Effector memory CD8-positive, alpha-beta T cell (primary cell): ENCODE measurements at places on chromosomes 16 and 17.

DNA sequence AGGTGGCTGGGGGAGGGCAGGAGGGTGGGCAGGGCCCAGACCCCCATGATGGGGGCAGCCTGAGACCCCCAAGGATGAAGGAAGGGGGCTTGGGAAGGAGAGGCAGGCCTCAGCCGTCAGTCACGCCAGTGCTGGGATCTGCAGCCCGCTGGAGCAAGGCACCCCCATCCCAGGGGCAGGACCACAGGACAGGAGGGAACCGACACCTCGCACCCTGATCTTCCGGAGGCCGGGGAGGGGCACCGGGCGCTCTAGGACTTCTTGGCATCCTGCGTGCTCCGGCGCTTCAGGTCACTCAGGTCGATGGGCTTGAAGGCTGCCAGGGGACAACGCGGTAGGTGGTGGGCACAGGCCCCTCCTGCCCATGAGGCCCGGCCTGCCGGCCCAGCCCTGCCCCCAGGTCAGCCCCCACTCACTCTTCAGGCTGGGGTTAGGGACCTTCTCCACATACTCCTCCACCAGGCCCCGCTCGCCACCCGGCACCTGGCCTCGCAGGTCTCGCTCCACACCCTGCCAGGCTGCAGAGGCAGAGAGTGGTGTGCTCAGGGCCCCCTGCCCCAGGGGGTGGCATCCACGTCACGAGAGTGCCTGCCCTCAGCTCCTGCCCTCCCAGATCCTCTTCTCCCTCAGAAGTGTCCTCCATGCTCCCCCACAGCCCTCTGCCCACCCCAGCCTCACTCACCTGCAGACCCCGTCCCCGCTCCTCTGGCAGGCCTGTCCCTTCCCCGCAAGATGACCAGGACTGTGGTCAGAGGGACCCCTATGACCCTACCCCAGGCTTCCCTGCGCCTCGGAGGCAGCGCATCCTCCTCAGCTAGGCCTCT lies 9.9 kb downstream of the MCRIP1 start:
- no peak overlapping the region for H3K27ac ChIP-seq
- H3K4me3 ChIP-seq = no peak overlapping the region
- H3K36me3 ChIP-seq = peaks cover 10% of the 10 kb centered on the region
- H3K4me1 ChIP-seq = peaks cover 4% of the 10 kb centered on the region
- no peaks in the 10 kb centered on the region for H3K27me3 ChIP-seq

DNA sequence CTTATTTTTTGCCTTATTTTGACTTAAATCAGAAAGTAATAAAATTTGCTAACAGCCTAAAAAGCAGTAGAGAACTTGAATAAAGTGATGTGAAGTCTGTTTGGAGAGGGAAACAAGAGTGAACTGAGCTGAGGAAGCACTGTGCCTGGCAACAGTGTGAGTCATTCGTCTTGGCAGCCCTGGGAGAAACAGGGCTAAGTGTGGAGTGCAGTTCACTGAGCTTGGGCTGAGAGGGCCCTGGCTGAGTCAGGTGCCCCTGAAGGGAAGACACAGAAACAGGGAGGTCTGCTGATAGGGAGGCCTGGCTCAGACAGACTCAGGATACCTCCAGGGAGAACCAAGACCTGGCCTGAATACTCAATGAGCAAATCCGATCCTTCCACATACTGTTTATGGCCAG lies 132.1 kb downstream of the HS3ST4 start:
- peaks cover 10% of the 10 kb centered on the region for H3K27me3 ChIP-seq
- DNase-seq = no peak
- no peak overlapping the region for H3K4me3 ChIP-seq
- no peaks in the 10 kb centered on the region for H3K4me1 ChIP-seq
- no peak overlapping the region for H3K27ac ChIP-seq
- no peaks in the 10 kb centered on the region for H3K36me3 ChIP-seq

GRCh38 chr17:68080411-68081150 lies 45.0 kb downstream of the KPNA2 start:
- no peak overlapping the region for H3K27ac ChIP-seq
- H3K27me3 ChIP-seq = no peaks in the 10 kb centered on the region
- no peak for DNase-seq
- H3K4me1 ChIP-seq = peaks cover 6% of the 10 kb centered on the region
- peaks cover 5% of the 10 kb centered on the region for H3K36me3 ChIP-seq

DNA sequence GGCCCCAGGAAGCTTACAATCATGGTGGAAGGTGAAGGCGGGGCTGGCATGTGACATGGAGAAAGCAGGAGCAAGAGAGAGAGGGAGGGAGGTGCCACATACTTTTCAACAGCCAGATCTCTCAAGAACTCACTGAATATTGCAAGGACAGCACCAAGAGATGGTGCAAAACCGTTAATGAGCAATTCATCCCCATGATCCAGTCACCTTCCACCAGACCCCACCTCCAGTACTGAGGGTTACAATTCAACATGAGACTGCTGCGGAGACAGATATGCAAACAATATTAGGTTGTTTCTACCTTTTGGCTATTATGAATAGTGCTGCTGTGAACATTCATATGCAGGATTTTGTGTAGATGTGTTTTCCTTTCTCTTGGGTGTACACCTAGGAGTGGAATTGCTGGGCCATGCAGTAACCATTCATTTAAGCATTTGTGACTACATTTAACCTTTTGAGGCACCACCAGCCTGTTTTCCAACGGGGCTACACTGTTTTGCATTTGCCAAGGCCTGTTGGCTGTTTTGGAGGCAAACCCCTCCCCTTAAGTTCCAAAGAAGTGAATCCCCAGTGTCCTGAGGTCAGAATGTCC lies 28.8 kb downstream of the PLCG2 start:
- peaks cover 27% of the 10 kb centered on the region for H3K4me1 ChIP-seq
- H3K4me3 ChIP-seq = no peak overlapping the region
- DNase-seq = no peak
- H3K27ac ChIP-seq = no peak overlapping the region
- no peaks in the 10 kb centered on the region for H3K27me3 ChIP-seq
- no peaks in the 10 kb centered on the region for H3K36me3 ChIP-seq

- H3K36me3 ChIP-seq = peaks cover 78% of the 10 kb centered on the region
- peak within 1 kb of the TSS; percentile 95 for H3K4me3 ChIP-seq
- H3K27me3 ChIP-seq = no peaks in the 10 kb centered on the region
- DNase-seq = peak; percentile 69
- peak within 1 kb of the TSS; percentile 100 for H3K27ac ChIP-seq
These were observed at the start of gene SF3B3 for GRCh38 chr16:70523743-70524398. TSS of gene SF3B3 (plus strand) at chr16:70523816. CDS start at chr16:70526657, 2,841 bp downstream.

GRCh38 chr16:78659216-78659615 lies 559.8 kb downstream of the WWOX start:
- no peaks in the 10 kb centered on the region for H3K36me3 ChIP-seq
- no peak overlapping the region for H3K27ac ChIP-seq
- no peaks in the 10 kb centered on the region for H3K4me1 ChIP-seq
- DNase-seq = no peak
- H3K4me3 ChIP-seq = no peak overlapping the region
- no peaks in the 10 kb centered on the region for H3K27me3 ChIP-seq

- peaks cover 14% of the 10 kb centered on the region for H3K36me3 ChIP-seq
- no peak for DNase-seq
- no peaks in the 10 kb centered on the region for H3K27me3 ChIP-seq
These were observed 8.9 kb downstream of the RHBDF2 start for GRCh38 chr17:76492123-76492988.

DNA sequence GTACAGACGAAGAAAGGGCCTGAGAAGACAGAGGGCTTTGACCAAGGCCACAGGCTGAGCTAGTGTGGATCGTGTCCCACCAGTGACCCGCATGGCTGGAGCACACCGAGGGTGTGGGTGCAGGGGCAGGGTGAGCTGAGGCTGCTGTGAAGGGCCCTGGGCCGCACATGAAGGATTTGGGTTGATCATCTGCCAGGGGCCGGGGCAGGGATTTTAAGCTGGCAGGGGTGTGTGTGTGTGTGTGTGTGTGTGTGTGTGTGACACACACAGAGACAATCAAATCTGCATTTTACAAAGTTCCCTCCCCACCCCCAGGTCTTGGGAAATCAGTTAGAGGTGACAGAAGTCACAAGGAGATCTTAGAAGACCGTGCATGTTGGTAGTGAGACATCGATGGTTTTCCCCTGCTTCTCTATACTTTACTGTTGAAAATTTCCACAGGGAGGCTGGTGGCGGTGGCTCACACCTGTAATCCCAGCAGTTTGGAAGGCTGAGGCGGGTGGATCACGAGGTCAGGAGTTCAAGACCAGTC lies 65.2 kb downstream of the SRCIN1 start:
- peaks cover 56% of the 10 kb centered on the region for H3K27me3 ChIP-seq
- H3K36me3 ChIP-seq = no peaks in the 10 kb centered on the region
- no peaks in the 10 kb centered on the region for H3K4me1 ChIP-seq
- H3K4me3 ChIP-seq = no peak overlapping the region
- H3K27ac ChIP-seq = no peak overlapping the region

- H3K4me3 ChIP-seq = peak overlapping the region; percentile 99
- peaks cover 67% of the 10 kb centered on the region for H3K27me3 ChIP-seq
- DNase-seq = no peak
- peaks cover 29% of the 10 kb centered on the region for H3K36me3 ChIP-seq
- H3K4me1 ChIP-seq = peaks cover 39% of the 10 kb centered on the region
These were observed 2.0 kb downstream of the HOXB8 start for GRCh38 chr17:48612854-48613691.

DNA sequence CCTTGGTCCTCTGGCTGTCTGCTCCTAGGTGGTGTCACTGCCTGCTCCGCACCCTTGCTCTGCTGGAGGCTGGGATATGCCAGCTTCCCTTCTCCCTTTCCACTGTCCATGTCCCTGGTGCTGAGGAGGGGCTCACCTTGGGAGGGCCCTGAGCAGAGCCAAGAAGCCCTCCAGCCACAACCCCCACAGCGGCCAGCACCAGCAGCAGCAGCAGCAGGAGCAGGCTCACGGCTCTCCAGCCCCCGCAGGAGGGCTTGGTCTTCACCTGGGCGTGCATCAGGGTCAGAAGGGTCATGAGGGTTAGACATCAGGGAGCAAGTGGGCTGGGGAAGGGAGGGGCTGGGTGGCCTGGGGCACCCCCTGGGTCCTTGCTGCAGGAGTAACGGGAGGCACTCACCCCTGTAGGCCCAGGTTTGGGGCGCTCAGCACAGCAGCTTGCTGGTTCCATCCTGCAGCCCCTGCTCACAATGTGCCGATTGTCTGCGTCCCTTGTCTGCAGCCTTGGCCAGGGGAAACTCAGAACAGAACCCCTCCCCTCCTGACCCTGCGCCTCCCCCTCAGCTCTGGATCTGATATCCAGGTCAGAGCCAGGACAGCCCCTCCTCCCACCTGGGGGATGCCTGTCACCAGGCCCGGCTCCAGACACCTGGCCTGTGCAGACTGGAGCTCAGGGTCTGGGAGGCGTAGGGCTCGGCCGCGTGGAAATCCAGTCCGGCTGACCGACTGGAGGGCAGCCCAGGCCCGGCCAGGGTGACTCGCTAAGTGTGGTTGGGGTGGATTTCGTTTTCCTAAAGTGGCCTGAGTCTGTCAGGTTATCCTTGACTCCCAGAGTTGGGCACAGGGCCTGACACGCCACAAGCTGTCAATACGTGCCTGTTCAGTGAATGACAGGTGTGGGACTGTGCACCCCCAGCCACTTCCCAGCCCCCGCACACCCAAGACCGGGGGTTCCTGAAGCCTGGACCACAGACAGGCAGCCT lies at the start of gene BRICD5:
Gene BRICD5 (minus strand): TSS at position 478 of the 980 bp plus-strand sequence. CDS start 30 bp downstream, at position 448.
- H3K4me1 ChIP-seq = peaks cover 24% of the 10 kb centered on the region
- DNase-seq = no peak
- peaks cover 22% of the 10 kb centered on the region for H3K36me3 ChIP-seq

DNA sequence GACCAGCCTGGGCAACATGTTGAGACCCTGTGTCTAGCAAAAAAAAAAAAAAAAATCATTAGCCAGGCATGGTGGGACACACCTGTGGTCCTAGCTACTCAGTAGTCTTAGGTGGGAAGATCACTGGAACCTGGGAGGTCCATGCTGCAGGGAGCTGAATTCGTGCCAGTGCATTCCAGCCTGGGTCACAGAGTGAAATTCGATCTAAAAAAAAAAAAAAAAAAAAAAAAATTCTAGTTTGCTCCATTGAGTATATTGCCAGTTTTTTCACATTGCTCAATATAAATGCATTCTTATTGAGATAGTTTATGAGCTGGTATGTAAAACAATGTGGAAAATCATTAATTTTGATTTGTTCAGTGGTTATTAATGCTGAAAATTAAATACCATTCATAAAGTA lies 52.0 kb downstream of the ABHD15 start:
- H3K27ac ChIP-seq = no peak overlapping the region
- H3K36me3 ChIP-seq = peaks cover 92% of the 10 kb centered on the region
- no peak for DNase-seq
- no peaks in the 10 kb centered on the region for H3K27me3 ChIP-seq

- peaks cover 4% of the 10 kb centered on the region for H3K4me1 ChIP-seq
- no peak overlapping the region for H3K27ac ChIP-seq
- H3K4me3 ChIP-seq = no peak overlapping the region
- H3K27me3 ChIP-seq = no peaks in the 10 kb centered on the region
These were observed 177.3 kb downstream of the SEC14L1 start for GRCh38 chr17:77318021-77318420.

DNA sequence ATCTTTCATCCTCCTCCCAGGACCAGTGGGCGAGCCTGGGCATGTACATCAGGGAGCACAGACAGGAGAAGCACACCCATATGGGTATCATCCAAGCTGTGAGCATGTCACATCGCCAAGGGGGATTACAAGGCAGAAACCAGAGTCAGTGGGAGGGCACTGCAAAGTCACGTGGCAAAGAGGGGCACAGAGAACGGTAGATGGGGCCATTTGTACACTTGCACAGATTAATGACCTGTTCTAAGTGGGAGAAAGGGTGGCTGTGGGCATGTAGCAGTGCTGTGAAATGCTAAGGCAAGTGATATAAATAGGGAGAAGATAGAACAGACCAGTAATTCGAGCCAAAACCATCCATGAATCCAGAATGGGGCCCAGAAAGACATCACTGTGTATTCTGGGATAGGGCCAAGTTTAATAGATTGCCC lies 265.0 kb downstream of the CPPED1 start:
- peaks cover 36% of the 10 kb centered on the region for H3K4me1 ChIP-seq
- no peaks in the 10 kb centered on the region for H3K27me3 ChIP-seq
- no peaks in the 10 kb centered on the region for H3K36me3 ChIP-seq
- H3K4me3 ChIP-seq = peak overlapping the region; percentile 21

DNA sequence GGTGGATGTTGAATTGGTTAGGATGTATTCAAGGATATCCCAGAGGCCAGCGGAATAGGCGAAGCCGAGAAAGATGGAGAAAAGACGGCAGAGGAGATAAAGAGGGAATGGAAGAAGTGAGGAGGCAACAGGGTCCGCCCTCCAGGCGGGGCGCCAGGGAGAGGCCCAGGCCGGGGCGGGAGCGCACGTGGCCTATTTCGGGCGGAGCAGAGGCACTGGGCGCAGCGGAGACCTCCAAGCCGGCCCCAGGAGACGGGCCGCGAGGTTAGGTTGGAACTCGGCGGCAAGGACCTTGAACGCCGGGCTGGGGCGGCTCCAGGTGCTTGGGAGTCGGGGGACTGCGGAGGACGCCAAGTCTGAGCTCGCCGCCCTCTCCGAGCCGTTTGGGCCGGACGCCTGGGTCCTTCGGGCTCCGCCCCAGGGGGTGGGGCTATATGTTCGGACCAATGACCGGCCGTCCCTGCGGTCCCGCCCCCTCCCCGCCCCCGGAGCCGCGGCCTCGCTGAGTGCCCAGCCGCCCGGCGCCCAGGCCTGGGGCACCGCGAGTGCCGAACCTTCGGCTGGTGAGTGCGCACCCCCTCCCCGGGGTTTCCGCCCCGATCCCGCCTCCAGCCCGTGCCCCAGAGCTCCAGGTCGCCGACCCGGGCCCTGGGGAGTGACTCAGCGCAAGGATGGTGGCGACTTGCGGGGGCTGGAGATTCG lies at the start of gene ZNF771:
Gene ZNF771 (plus strand): TSS at position 505 of the 702 bp plus-strand sequence. CDS start 448 bp downstream, outside the sequence.
- peak within 1 kb of the TSS; percentile 77 for H3K4me3 ChIP-seq
- H3K27me3 ChIP-seq = no peaks in the 10 kb centered on the region
- H3K4me1 ChIP-seq = peaks cover 18% of the 10 kb centered on the region
- DNase-seq = peak; percentile 82

GRCh38 chr17:48543854-48544348 lies 1.0 kb downstream of the HOXB2 start:
- H3K4me3 ChIP-seq = peak overlapping the region; percentile 91
- peaks cover 21% of the 10 kb centered on the region for H3K4me1 ChIP-seq
